ENCODE measurements at places on chromosomes 7 and 10.

DNA sequence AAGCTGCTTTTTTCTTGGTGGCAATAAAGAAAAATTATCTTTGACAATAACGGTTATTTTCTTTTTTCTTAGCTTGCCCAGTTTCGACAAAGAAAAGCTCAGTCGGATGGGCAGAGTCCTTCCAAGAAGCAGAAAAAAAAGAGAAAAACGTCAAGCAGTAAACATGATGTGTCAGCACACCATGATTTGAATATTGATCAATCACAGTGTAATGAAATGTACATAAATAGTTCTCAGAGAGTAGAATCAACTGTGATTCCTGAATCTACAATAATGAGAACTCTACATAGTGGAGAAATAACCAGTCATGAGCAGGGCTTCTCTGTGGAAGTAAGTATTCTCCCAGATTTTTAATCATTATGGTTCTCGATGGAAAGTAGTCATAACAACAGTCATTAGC lies 33.0 kb downstream of the AKAP9 start:
- DNase-seq: no peak

DNA sequence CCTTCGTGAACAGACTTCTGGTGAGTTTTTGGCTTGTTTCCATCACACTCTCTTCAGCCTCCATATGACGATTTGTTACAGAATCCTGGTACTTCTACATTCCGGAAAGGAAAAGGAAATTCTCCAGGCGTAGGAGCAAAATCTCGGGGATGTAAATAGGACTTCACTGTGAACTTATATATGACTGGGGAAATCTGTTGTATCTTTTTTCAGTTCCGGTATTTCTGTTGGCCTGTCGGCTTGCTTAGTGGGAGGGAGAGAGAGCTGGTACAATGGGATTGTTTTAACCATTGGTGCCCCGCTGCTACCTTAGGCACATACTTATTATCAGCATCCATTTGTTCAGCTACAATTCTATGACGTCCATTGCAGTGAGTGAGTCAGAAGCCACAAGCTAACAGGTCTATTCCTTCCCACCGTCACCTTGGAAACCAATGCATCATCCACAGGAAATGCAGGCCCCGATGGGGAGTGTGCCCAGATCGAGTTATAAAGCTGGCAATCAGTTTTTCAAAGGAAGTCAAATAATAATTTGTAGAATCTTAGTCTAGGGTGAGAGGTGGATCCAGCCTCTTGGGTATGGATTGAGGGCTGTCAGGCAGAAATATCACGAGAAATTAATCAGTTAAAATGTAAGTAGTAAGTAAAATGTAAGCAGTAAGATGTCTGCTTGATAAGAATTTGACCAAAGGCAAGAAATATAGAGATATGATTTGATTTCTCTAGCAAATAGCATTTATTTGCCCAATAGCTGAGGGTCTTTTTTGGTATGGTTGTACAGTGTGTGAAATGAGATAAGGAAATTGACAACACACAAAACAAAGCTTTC lies 92.0 kb upstream of the MKLN1 start:
- no peak for DNase-seq

GRCh38 chr7:102097601-102098161 lies 189.0 kb upstream of the SH2B2 start:
- no peak for DNase-seq

DNA sequence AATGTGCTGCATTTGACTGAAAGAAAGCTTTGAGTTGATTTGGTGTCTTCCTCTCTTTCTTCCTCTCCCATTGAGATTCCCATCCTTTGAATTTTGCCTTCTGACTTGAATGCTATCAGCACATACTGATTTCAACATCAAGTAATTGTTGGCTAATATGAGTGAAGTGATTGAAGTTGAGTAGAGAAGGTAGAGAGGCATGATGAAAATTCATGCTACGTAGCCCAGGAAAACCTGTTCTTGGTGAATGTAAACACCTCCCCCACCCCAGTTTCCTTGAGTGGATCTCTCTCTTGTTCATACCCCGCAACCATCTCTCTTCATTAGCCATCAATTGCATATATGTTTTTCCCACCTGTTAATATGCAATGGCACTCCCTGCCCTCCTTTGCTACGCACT lies 193.3 kb downstream of the FRMD4A start:
- DNase-seq: no peak
